ENCODE measurements at places on chromosomes 6 and 20.

DNA sequence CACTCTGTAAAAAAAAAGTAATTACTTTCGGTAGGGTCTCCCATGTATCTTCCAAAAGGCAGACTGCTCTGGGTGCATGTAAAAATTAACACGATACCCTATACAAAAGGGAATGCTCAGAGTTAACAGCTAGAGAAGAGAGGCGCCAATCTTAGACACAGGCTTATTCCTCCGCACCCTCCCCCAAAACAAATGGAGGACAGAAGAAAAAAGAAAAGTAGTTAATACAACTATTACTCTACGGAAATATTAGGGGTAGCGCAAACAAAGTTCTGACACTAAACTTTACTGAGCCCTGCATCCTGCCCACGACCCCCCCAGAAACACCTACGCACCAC, 331 bp upstream of the UFL1 start:
- no peak for DNase-seq

DNA sequence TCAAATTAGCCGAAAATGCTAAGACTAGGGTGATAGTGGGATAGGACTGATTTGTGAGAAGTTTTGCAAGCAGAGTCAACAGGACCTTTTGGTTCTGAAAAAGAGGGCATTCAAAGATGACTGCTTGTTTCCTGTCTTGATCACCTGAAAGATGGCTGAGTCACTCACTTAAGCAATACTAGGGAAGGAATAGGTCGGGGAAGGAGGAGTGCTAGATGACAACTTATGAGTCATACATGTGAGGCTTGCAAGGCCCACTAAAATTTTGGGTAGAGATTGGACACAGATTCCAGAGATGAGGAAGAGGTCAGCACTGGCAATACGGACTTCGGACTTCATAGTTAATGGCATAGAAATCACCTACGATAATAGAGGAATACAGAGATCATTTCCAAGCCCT, 89.2 kb downstream of the FAM83B start:
- DNase-seq, result no peak

DNA sequence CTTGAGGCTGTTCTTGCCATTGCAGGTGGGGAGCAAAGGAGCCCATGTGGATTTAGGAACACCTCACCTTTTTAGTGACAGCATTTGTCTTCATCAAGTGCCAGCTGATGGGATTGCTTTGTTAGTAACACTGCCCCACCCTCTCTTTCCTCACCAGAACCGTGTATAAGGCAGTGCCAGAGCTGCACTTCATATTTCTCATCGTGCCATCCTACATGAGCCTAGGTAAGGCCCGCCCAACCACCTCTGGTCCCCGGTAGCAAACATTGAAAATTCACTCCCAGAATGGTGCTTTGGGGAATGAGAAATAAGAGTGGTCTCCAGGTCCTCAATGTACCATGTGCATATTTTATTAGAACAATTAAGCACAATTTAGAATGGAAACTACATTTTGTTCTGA, 22.7 kb downstream of the CFAP61 start:
- DNase-seq, result no peak

- no peak for DNase-seq
Measured at GRCh38 chr20:57470666-57471495, 54.1 kb downstream of the CTCFL start.

DNA sequence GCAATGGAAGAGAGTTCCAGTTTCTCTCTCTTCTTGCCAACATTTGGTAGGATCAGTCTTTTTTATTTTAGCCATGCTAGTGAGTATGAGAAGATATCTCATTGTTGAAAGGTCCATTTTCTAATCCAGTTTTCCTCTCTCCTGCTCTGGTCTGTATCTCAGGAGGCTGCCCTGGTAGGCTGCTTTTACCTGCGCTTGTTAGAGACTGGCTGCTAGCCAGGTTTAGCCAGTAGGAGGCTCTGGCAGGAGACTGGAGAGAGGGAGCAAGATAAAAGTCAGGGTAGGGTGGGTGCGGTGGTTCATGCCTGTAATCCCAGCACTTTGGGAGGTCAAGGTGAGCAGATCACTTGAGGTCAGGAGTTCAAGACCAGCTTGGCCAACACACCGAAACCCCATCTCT, 68.6 kb upstream of the FOXP4 start:
- DNase-seq, result no peak

DNA sequence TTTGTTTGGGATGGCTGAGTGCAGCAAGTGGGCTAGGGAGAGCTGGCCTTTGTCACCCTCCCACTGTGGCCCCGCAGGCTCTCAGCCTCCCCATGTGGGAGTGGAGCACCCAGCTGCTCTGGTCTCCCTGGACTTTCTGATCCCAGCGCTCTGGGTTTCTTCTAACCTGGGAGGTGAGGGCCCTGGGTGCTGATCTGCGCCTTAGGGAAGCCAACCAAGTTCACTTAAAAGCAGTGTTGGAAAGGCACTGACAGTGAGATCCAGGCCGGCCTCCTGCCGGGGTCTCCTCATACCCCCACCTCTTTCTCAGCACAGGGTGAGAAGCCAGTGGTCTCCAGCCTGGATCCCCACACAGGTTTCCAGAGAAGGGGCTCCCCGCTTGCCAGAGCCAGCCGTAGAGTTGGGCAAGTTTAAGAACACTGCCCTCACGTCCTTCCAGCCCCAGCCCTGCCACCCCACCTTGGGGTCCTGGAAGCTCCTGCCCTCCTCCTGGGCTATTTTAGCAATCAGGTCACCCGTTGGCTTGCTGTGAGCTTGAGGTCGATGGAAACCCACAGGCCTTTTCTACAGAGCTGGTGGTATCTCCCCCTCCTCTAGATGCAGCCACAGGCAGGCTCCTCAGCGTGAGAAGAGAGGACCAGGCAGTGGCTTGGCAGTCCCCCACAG, 9.6 kb downstream of the C20orf203 start:
- DNase-seq, result no peak

DNA sequence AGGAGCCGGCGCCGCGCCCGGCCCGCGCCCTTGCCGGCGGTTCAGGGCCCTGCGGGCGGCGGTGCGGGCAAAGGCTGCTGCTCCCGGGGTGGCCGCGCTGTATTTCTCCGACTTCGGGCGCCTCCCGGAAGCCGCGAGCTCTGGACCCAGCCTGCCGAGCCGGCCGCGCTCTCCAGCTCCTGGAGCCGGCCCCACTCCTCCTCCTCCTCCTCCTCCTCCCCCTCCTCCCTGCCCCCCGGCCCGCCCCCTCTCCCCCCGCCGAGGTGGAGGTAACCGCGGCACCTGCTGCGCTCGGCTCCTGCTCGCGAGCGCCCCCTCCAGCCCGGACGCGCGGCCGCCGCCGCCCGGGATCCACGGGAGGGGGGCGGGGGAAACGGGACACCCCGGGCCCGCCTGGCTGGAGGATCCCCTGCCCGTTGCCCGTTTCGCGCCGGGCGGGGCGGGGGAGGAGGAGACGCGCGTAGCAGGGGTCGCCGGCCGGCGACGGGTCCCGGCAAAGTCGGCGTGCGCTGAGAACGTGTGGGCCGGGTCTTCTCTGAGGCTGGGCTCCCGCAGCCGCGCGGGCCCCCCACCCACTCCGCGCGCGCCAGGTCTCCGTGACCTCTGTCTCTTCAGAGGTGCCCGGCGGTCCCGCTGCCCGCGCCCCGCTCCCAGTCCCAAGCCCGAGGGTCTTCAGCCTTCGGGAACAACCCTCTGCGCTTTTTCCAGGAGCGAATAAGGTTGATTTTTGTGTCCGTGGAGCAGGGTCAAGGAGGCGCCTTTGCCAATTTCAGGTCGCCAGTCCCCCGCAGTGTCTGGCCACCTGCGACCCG, at the start of gene SLC22A23:
TSS of gene SLC22A23 (minus strand) at position 153 of the 812 bp plus-strand sequence. CDS start 491 bp downstream, outside the sequence.
- DNase-seq, result peak; percentile 82

DNA sequence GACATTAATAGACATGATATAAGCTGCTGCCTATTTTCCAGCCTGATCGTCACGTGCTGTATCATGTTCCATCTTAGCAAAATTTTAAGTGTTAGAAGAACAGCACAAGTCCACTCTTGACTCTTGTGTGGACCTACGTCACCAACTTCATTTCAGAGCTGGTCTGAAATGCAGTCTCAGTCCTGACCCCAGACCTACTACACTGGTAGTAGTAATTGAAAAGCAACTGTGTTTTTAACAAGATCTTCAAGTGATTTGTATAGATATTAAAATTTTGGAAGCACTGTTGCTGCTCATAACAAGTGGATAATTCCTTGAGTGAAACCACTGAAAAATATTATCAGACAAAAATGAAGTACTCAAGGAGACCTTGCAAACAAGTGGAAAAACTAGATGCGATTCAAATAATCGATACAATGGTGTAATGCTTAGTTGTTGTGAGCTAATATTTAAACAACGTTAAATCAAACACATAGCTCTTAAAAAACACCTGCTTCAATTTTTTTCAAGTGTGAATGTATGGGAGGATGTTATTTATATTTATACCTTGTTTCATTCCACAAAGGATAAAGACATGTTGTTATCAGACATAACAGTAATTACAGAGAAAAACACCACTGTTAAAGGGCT, 110.9 kb upstream of the JAG1 start:
- no peak for DNase-seq

GRCh38 chr6:28005975-28006374, 48.9 kb downstream of the OR2B6 start:
- no peak for DNase-seq

DNA sequence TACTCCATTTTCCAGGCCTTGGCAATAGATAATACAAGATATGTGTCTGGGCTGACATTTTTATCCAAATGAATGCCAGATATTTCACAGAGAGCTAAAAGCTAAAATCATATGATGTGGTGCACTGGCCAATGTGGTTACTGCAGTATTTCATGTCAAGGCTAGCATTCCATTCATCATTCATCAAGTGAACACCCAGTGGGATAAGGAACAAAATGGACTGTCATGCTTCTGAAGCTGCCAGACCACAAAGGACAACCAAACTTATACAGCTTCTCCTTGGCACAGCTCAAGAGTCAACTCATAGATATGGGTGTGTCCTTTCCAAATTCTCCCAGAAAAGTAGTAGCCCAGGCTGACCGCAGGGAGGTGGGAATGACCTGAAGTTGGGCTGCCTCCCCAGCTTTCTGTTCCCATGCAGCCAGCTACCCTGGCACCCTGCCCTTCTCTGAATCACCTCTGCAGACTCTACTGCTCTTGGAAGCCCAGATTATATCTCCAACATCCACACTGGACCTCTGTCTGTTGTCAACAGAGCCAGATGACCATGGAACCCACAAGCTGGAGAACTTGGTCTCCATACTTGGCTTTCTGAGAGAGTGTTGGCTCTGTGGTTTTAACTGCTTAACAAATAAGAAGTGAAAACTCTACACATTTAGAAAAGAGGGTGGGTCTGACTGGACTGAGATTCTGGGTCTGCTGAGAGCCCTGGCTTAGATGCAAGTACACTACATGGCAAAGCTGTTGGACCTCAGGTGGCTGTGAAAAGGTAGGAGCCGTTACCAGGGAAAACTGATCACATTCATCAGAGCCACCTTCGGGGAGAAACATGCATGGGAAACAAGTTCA, 122.8 kb downstream of the ALDH8A1 start:
- DNase-seq, result no peak

DNA sequence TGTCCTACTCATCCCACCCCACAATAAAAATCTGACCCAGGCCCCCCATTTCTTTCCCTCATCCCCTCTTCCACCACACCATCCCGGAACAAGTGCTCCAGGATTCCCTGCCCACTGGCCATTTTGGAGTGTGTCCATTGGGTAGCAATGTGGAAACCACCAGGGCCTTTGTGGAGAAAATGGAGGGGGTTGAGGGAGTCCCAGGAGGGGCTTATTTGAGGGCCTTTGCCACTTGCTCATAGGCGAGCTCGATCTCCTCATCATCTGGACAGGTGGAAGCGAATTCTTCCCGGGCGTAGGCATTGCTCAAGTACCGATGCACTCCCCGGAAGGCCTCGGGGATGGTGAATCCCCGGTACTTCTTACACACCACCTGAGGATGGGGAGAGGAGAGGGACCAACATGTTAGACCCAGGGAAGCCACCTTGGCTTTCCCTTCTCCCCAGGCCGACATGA, 1.6 kb upstream of the DDAH2 start:
- DNase-seq, result no peak

- no peak for DNase-seq
Measured at GRCh38 chr20:60627751-60628565, 624.1 kb upstream of the CDH4 start.

GRCh38 chr6:28586962-28587745, 61.5 kb downstream of the GPX5 start:
- peak; percentile 66 for DNase-seq

DNA sequence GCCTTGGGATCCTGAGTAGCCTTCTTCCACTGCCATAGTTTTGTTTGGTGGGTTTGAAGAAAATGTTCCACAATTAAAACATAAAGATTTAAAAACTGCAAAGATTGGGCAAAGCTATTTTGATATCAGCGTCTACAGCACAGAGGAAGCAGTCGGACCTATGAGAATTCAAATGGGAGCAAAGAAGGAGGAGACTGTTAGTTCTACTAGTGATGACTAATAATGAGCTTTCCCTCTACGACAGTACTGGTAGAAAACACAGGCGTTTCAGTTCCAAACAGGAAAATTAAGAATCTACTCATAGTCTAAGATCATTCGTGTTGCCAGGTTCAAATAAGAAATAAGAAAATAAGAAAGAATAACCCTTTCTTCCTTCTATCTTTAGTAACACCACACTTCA, 121.2 kb downstream of the INSM1 start:
- no peak for DNase-seq

GRCh38 chr6:75906871-75907270, 157.8 kb downstream of the MYO6 start:
- DNase-seq, result no peak

DNA sequence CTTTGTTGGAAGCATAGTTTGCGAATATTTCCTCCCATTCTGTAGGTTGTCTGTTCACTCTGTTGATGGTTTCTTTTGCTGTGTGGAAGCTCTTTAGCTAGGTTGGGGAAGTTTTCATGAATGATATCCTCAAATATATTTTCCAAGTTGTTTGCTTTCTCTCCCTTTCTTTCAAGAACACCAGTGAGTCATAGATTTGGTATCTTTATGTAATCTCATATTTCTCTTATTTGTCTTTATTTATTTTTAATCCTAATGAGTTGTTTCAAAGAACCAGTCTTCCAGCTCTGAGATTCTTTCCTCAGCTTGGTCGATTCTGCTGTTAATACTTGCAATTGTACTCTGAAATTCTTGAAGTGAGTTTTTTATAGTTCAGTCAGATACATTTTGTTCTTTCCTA, 628.0 kb upstream of the ID4 start:
- no peak for DNase-seq
